ENCODE measurements at places on chromosomes 11 and 22.

- no peak for DNase-seq
Measured at GRCh38 chr22:19722982-19723231, 432 bp upstream of the GP1BB start.

GRCh38 chr11:27361649-27362431 is 1.2 kb downstream of the CCDC34 start:
- DNase-seq, result no peak

- no peak for DNase-seq
Measured at GRCh38 chr11:71446942-71447688, 1.1 kb downstream of the DHCR7 start.

- DNase-seq, result no peak
Measured at GRCh38 chr22:24968066-24968561, 15.6 kb downstream of the KIAA1671 start.

DNA sequence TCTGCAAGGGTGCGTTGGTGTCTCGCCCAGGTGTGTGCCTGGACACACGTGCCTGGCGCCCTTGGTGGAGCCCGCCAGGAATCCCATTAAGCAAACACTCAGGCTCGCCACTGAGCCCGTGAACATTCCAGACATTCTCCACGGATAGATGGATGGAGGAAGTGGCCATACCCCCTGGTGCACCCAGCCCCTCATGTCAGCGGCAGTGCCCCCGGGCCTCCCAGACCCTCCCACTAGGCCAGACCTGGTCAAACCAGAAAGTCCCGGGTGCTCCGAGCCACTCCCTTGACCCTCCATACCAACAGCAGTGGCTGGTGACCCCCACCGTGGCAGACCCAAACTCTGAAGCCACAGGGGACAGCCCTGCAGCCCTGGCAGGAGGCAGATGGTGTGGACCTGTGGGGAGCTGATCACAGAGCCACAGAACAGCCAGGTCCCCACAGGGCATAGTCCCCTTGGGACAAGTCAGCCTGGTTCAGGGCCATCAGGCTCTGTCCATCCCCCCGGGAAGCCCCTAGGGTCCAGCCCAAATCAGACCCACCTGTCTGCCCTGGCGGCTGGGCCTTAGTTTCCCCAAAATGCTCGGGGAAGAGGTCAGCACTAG is 1.9 kb downstream of the EPS8L2 start:
- no peak for DNase-seq

DNA sequence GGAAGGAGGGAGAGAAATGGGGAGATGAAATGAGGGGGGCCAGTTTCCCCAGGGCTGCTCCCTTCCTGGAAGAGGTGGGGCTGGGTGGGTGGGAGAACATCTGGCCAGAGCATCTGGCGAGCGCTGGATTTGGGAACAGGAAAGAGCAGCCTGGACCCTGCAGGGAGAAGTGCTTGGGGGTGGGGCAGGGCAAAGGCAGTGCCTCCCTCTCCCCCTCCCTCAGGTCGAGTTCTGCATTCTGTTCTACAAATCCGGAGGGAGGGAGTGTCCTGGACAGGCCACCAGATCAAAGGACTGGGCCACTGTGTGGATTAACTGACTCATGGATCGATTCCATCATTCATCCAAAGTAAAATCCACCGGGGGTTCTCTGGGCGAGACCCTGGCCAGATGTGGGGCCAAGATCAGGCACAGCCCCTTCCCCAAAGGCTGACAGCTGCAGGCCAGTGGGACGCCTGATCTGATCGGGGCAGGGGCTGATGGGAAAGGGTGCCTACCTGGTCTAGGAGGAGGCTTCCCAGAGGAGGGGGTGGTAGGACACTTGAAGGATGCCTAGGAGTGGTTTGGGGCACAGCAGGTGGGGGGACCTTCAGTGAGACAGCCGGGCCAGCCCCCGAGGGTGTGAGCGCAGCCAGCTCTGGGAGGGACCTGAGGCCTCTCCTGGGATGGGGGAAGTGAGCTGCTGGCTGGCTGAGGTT is 57.5 kb downstream of the CACNA1I start:
- DNase-seq, result no peak

DNA sequence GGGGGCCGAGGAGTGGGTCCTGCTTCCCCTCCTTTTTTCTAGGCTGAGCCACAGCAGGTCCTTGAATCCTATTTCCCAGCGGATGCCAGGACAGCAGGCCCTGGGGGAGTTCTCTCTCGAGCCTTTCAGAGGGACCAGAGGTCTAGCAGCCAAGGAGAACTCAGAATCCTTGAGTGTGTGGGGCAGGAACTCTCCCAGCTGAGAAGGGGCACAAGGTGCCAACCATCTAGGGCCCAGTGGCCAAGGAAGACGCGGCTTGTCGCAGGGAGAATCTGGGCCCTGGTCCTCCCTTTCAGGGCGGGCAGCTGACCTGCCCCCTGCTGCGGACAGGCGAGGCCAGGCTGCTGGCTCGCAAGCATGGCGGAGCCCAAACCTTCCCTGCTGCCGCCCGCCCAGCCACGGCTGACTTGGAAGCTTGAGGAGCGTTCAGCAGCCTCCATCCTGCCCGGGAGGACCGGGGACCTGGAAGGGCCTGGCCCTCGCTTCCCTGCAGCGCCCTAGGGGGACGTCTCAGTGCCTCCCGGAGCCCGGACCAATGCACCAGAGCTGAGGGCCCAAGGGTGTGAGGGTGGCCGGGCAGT is 972 bp upstream of the TSSC4 start:
- DNase-seq, result no peak

DNA sequence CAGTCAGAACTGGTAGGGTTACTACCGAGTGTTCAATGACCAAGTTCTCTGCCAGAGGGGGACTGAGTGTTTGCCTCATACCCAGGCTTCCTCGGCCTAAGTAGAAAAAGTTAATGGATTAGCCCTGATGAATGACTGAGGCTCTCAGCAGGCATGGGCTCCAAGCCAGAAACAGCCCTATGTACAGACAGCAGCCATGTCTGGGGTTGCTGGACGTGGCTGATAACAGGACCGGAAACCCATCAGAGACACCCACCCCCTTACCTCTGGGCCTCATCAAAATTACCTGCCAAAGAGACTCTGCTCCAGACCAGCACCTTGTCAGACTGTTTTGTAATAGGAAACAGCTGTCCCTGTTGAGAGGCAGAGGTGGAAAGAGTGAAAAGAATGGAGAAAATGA is 351.4 kb downstream of the ETS1 start:
- DNase-seq, result no peak

- DNase-seq, result no peak
Measured at GRCh38 chr11:112784323-112785073, 176.7 kb upstream of the NCAM1 start.

All from naive thymus-derived CD4-positive, alpha-beta T cell (primary cell).